ENCODE measurements at places on chromosomes 1 and 21. TPM values are rescaled to one million over a fixed set of nuclear protein-coding genes. Genes with fewer than 3 reads are reported as not detected.
A peak's percentile ranks its signal among the peaks of the same experiment; 100 is the strongest.

Gene RGS1
- total RNA-seq = 27.7 TPM

Gene TMIGD3
- total RNA-seq = 1.7 TPM

DNA sequence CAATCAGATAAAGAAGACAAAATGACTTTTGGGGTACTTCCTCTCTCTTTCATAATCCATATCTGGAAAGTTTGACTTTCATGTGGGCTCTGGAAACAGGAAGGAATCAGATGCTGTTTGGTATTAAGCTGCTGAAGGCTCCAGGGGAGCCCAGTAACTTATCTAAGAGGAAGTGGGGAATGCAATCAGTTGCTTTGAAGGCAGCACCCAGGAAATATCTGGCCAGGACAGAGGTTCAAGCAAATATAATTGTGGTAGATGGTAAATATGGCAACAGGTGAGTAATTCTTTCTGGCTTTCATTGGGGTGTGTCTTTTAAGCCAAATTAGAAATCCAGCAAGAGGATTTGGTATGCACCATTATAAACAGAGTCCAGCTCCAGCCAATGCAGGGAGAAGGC is 44.4 kb downstream of the COLGALT2 start:
- no peak for DNase-seq

GRCh38 chr1:17653276-17653675 is 101.9 kb upstream of the ACTL8 start:
- no peak for DNase-seq

DNA sequence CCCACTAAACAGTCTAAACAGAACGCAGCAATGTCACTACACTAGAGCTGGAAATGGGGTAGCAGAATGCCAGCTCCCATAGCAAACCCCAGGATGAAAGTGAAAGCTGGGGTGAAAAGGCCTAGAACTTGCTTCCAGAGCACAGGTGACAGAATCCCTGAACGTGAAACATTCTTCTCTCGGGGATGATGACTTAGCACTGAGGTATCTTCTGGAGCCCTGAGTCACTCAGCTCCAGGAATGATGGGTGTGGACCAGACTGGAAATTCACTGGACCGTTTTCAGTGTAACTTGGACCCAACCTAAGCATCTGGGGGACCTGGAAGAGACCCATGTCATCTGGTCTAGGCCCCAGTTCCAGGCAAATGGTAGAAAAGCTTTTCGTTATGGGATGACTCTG is 108.9 kb downstream of the CDC7 start:
- DNase-seq = peak; percentile 60

DNA sequence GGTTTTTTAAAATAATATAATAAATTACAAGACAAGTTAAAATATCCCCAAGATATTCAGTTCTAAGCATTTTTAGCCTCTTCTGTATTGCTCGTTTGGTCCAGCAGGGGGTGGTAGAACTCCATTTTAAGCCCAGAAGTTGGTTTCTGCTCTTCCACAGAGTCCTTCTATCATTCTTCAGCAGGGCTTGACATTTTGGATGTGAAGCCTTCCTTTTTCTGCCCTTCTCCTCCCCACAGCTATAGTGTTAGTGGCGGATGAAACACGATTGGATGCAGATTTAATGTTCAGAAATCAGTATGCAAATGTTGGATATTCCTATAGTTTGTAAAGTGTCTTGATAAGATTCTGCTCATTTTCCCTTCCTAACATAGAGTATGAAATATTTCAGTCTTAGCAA is 1.4 kb downstream of the NCAM2 start:
- no peak for DNase-seq

DNA sequence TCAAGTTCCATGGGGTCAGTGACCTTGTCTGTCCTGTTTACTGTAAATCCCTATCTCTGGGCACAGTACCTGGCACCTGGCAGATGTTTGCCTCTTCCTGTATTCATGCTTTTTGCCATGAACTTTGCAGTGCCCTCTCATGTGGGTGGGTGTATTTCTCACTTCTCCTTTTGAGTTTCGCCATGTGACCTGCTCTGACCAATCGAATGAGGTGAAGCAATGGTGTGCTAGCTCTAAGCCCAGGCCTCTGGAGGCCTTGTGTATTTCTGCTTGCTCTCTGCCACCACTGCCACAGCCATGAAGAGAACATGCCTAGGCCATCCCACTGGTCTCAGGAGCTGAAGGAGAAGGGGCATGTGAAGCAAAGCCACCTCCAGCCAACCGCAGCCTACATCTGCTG is 185.5 kb upstream of the ZC3H12A start:
- DNase-seq = no peak

DNA sequence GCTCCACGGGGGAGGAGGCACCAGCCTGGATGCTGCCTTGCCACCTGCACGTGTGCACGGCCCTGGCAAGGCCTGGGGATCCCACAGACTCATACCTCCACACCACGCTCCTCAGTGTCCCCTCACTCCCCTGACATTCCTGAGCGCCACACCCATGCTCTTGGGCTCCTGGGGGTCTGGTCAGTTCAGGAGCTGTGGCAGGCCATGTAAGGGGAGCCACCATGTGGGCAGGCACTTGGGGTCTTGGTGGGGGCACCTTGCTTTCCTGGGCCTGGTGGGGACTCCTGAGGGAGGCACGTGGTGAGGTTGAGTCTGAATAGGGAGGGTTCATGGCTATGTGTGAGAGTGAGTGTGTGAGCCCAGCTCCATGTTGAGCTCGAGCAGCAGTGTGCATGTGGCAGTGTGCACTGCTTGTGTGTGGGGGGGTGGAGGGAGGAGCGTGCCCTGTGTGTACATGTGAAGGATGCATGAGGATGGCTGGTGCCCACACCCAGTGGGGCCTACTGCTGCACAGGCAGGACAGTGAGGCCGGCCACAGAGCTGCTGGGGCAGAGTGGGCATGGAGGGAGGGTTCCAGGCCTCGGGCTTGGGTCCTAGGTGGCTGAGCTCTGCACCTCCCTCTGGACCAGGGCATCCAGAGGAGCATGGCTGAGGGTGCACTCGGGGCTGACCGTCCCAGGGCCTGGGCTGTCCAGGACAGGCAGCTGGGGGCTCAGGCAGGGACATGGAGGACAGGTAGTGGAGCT is 1.6 kb downstream of the GJC2 start:
- DNase-seq = no peak

GRCh38 chr1:3987669-3988235 is 87.7 kb upstream of the C1orf174 start:
- DNase-seq = no peak

- DNase-seq = no peak
These were observed at the start of gene FYB2 for GRCh38 chr1:56819387-56819899. TSS of gene FYB2 (minus strand) at chr1:56819404. CDS start at chr1:56819290, 114 bp downstream.

GRCh38 chr1:1461721-1462317 is 9.7 kb upstream of the ATAD3B start:
- DNase-seq = no peak

GRCh38 chr21:26116456-26117011 is 54.0 kb downstream of the APP start:
- no peak for DNase-seq

Measured in esophagus muscularis mucosa (tissue), 4 donors.